ENCODE measurements at places on chromosomes 5 and 9.
A peak's percentile ranks its signal among the peaks of the same experiment; 100 is the strongest.

DNA sequence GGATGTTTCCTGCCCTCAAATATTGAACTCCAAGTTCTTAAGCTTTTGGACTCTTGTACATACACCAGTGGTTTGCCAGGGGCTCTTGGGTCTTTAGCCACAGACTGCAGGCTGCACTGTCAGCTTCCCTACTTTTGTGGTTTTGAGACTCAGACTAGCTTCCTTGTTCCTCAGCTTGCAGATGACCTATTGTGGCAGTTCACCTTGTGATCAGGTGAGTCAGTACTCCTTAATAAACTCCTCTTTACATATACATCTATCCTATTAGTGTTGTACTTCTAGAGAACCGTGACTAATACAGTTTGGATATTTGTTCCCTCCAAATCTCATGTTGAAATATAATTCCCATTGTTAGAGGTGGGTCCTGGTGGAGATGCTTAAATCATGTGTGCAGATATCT is 681.9 kb upstream of the ARRDC3 start:
- no peak for DNase-seq

- no peak for DNase-seq
These were observed 51.1 kb downstream of the STARD4 start for GRCh38 chr5:111461255-111461671.

DNA sequence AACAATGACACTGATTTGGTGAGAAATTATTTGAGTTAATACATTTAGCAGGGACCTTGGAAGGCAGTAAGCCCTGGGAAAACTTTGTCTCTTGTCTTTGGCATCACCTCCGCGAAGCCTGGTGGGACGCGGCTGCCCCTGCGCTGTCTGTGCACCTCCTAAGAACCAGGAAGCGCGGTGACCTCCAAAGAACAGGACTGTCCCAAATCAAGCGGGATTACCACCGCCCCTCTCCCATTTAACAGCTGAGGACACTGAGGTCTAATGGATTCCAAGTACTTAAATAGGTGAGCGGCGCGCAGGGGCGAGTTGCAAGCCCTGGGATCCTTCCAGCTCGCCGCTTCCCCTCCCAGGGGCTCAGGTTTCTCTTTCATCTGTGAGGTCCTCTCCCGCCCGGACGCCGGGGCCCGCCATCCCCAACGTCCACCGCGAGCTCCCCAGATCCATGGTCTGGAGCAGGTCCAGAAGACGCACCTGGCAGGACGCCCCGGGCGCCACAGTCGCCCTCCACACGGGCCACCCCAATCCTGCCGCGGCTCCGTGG is 432 bp downstream of the STARD4 start:
- no peak for DNase-seq

GRCh38 chr9:32928145-32928763 is 73.2 kb downstream of the APTX start:
- DNase-seq = no peak

DNA sequence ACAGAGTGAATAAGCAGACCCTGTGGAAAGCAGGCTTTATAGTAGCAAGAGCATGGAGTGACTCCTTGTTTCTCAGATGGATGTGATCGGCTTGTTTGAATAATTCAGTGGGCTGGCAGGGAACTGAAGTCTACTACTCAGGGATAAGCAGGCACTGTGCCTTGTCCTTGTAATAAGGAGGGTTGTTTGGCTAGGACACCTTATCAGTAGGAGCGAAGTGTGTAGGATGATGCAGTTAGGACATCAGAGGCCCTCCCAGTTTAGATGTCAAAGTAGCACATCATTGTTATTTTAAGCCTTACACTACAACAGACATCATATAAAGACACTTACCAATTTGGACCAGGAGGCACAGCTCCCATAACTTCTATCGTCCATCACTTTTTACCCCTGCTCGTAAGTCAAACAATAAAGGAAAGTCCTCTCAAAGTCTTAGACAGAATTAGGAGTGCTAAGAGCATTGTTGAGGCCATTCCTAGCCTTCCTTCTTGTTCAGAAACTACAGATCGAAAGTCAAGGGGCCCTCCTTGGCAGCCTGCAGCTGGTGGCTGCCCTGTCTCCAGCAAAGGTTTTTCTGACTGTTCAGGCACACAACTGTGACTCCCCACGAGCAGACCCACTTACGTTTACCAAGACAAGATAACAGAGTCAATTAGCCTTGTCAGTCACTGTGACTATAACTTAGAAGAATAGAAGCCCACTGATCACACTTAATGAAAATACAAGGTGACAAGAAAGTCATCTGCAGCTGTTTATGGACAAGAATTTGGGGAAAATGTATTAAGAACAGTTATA is 218.6 kb downstream of the SNX18 start:
- no peak for DNase-seq

GRCh38 chr5:64773533-64773932 is 4.8 kb downstream of the CWC27 start:
- no peak for DNase-seq

GRCh38 chr9:121937240-121937639 is 155.9 kb downstream of the TTLL11 start:
- DNase-seq = no peak

- DNase-seq = no peak
These were observed 89.5 kb downstream of the LMX1B start for GRCh38 chr9:126703002-126703865.

DNA sequence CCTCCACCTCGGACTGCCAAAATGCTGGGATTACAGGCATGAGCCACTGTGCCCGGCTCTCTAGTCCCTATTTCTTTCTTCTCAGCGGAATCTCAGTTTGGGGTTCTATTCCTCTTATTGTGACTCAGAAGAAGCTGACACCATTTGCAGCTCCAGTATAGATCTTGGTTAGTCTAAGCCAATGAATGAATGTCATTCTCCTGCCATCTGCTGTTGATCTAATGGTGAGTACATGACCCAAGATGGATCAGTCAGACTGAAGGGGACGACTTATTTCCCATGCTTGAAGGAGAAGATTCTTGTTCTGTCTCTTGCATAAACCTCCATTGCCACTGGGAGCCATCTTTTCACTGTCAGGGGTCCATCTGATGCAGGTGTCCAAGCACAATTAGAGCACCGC is 76.0 kb upstream of the KLF9 start:
- DNase-seq = no peak

- no peak for DNase-seq
These were observed 435.7 kb downstream of the DMAC1 start for GRCh38 chr9:7363777-7364477.

DNA sequence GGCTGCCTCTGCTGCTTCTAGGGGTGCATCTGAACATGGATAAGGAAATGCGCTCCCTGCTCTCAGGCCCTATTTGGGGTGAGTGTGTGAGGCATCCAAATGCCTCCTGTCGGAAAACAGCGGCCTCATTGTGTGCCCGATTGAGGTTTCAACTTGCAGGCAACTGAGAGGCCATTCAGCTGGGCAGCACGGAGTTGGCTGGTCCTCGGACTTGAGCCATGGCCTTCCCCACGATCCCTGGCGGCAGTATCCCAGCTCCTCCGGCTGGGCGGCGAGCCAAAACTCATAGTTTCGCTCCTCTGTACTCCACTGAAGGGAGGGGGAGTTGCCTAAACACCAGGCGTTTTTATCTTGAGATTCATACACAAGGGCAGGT is 597.3 kb upstream of the SGCD start:
- no peak for DNase-seq

DNA sequence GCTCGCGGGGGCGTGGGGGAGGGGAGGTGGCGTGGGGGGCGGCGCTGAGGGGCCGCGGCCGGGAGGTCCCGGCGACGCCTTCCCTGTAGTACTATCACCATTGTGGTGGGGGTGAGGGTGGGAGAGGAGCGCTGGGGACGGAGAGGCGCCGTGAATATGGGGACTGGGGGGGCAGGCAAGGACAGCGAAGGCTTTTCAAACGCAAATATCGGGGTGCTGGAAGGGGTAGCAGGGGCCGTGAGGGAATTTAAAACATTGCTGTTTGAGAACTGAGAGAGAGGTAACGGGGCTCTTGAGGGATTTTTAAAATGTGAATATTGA is 427 bp downstream of the RBM27 start:
- DNase-seq = no peak

DNA sequence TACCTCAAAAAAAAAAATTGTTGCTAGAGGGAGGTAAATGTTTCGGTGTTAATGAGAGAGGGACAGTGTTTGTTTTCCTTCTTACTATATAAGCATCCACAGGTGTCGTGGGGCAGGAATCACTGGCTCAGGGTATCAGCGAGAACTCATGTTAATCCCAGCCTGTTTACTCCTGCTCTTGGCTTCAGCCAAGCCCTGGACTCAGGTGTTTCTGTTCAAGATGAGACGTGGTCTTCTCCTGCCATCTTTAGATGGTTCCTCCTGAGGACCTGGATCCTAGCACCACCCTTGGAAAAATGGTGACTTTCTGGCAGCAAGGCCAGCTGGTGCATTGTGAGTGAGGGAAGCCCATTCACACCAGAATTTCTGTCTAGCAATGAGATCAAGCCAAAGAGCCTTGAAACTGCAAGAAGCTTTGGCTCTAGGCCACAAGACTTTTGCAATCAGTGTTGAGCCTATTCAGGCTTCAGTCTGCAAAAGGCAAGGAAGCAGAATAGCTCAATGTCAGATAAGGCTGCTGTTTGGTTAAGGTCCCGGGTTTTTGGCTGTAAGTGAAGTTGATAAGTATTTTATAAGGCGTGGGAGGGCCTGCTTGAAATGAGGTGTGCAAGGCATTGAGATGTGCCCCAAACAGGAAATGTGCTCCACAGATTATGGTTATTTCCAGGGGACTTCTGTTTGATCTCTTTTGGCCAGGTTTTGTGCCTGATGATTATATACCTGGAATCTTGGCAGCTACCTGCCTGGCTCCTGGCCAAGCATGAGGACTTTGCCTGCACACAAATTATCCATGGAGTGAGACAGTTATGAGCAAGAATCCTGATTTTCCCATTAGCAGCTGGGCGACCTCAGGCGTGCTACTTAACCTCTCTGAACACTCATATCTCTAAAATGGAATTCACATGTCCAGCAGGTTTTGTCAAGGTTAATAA is 99.8 kb downstream of the TENT4A start:
- DNase-seq = no peak

- peak; percentile 94 for DNase-seq
These were observed 613 bp downstream of the ZBTB5 start for GRCh38 chr9:37464426-37465248.

- peak; percentile 14 for DNase-seq
These were observed 58.9 kb downstream of the NREP start for GRCh38 chr5:111697881-111698757.

- peak; percentile 35 for DNase-seq
These were observed 43.4 kb upstream of the BICD2 start for GRCh38 chr9:92807757-92808725.

GRCh38 chr5:111144352-111144930 is 52.3 kb downstream of the WDR36 start:
- peak; percentile 13 for DNase-seq

DNA sequence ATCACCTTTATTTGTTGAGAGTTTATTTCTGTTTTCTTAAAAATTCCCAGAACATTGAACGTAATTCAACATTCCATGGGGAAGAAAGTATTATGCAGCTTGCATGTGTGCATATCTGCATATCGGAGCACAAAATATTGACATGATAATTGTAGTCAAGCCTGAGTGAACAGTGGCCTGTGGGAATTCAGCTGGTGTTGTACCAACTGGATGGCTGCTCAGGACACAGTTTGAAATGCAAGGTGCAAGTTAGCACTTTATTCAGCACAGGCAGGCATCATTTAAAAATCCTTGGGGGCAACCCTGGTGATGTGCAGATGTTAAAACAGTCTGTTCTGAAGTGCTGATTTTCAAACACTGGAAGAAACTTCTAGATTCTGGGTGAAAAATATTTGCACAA is 82.4 kb downstream of the CNTLN start:
- DNase-seq = no peak

GRCh38 chr9:5416953-5417352 is 20.8 kb downstream of the PLGRKT start:
- no peak for DNase-seq

DNA sequence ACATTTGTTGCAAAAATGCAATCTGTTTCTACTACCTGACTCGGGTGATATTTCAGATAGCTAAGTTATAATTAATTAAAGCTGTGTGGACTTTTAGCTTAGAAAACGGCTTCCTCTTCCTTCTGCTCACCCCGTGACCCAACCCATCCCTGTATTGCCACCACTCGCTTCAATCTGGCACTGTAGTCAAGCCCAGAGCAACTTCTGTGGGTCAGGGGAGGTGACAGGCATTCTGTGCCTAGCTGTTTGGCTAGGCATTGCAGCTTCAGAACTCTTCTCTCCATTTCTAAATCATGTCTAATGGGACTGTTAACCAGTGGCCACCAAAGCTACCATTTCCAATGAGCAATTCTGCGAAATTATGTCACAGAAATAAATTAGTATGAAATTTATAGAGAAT is 179.7 kb upstream of the TLX3 start:
- DNase-seq = no peak

DNA sequence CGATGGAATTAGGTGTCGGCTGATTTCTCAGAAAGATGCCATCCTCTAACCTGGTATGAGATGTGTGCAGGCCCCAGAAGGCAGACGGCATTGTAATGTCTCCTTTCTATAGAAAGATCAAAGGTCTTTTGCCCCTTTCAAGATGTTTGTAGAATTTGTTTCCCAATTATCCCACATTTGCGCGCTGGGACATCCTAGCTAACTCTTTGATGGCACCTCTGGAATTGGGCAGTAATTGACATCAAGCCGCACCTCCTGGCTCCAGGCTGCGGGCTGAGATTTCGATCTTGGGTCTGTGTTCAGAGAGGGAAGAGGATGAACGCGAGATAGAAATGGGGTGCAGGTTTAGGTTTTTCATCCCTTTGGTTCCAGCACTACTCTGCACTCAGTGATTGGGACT is 84.8 kb upstream of the LMX1B start:
- DNase-seq = no peak

GRCh38 chr5:80070338-80071056 is 35.3 kb downstream of the THBS4 start:
- no peak for DNase-seq

DNA sequence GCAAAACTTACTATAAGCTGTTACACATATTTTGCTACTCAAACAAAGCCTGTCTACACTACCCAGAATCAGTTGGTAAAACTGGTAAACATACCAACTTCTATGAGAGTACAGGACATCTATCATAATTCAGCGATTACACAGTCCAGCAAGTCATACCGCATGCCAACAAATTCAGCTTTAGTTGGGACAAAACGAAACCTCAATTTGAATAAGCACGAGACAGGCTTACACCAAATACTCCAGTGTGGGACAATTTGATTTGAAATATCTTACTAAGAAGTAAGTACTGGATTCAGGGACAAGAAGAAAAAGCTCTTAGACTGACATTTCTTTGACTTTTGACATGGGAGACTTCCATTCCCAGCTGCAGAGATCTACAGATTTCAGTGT is 2.0 kb downstream of the NRG2 start:
- no peak for DNase-seq

DNA sequence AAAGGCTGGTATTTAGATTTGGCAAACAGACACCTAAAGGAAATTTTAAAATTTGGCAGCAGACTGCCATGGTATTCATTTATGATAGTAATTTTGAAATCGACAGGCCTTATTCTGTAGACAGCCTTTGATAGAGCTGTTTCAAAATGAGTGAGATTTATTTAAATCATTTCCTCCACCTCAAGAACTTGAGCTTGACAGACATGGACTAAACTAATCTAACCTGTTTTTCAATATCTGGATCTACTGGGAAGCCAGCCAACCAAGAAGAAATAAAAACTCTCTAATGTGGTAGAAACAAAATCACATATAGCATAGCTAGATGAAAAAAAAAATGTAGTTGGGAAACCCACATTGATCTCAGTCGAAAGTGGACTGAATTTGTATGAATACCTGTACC is 56.9 kb upstream of the RASA1 start:
- no peak for DNase-seq
